Left lobe of liver (tissue), 2 donors: ENCODE measurements at places on chromosomes 11 and 22. TPM values are rescaled to one million over a fixed set of nuclear protein-coding genes. Genes with fewer than 3 reads are reported as not detected.
A peak's percentile ranks its signal among the peaks of the same experiment; 100 is the strongest.

TUBA8 gene
- total RNA-seq, result 2.3 TPM

DKK3 gene
- 5.5 TPM for total RNA-seq

MS4A2 gene
- total RNA-seq, result 0.15 TPM

- no peak for DNase-seq
Observed at GRCh38 chr11:72618803-72619202, 55.4 kb downstream of the PDE2A start.

DNA sequence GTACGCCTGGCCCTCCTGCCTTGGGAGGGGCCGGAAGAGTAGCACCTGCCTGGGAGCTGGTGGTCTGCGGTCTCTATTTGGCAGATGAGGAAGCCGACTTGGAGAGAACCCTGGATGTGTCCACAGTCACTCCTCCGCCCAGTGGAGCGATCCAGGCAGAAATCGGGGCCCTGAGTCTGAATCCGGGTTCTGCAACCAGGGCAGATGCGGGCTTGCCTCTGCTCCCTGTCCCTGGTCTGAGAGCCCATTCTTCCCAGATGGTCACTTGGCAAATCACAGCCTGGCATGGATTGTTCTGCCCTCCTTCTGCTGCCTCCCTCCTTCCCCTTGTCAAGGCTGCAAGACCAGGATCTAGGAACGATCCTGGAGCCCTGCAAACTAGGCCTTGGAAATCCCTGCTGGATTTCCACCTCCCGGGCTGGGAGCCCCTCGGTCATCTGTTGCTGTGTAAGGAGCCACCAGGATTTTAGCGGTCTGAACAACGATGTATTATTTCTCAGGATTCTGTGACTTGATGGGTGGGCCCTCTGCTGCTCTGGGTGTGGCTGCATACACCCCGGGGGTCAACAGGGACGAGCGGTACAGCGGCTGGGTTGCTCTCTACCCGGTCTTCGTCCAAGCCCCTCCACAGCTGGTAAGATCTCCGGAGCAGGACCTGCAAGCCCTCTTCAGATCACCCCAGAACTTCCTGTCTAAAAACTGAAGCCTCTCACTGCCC is 2.0 kb upstream of the ASCL2 start:
- DNase-seq, result peak; percentile 34

DNA sequence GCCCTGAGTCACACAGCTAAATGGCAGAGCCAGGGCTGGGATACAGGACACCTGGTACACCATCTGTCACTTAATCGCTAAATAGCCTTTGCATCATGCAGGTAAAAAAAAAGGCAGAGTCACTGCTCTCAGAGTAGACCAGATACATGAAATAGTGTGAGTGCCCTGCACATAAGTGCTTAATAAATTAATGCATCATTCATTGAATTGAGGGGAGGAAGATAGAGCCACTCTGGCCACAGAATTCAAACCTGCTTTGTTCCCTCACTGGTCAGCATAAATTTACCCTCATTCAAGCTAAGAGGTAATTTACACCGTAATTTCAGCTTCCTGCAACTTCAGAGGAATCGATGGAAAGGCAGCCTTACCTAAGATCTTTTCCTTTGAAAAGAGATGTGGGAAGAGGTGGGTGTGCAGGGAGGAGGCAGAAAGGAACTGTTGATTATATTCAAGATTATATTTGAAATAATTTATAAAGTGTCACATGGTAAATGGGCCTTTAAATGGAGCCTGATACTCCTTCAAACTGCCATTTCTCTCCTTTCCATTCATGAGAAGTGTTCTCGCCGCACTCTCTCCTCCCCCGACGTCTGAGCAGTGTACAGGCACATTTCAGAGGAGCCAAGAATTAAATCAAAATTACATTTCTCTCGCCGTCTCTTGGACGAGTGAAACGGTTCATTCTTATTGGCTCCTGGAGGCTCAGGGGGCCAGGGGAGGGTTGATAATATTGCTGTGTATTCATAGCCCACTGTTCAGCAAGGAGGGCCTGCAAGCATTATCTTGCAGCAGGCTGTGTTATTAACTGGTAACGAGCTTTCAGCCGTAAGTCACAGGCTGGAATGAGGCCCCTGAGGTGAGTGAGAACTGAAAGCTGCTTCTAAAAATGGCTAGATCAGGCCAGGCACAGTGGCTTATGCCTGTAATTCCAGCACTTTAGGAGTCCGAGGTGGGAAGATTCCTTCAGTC is 52.2 kb upstream of the HMGXB4 start:
- DNase-seq, result no peak

- no peak for DNase-seq
Observed at GRCh38 chr11:104049116-104049515, 12.7 kb downstream of the DDI1 start.

GRCh38 chr22:31898926-31899325 is 45.4 kb upstream of the YWHAH start:
- no peak for DNase-seq

DNA sequence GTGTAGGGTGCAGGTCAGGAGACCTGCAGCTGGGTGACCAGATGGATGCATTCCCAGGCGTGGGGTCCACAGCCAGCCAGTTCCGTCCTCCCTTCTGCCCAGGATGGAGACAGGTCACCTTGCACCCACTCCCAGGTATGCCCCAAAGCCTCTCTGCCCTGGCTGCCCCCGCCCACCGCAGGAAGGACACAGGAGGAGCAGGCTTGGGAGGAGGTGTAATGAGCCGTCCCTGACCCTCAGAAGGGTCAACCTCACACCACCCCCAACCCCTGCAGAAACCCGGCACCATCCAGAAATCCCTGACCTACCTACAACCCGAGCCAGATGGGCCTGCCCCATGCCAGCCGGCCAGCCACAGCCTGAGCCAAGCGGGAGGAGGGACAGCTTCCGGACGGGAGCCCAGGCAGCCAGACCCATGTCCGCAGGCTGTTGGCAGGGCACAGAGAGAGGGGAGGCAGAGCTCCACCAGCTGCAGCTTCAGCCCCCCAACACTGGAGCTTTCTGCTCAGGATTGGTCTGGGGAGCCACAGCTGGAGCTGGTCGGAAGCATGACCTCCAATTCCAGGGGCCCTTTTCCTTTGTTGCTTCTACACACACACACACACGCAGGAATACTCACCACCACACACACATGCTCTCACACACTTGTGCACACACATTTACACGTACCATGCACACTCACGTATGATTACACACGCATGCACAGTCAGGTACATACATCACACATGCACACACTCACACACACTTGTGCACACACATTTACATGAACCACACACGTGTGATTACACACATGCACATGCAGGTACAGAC is 5.3 kb downstream of the IFITM10 start:
- peak; percentile 85 for DNase-seq
